Fibroblast of gingiva (primary cell): ENCODE measurements at places on chromosomes 5 and 9.

GRCh38 chr5:180563994-180564393 is 27.3 kb downstream of the SCGB3A1 start:
- no peak for DNase-seq

DNA sequence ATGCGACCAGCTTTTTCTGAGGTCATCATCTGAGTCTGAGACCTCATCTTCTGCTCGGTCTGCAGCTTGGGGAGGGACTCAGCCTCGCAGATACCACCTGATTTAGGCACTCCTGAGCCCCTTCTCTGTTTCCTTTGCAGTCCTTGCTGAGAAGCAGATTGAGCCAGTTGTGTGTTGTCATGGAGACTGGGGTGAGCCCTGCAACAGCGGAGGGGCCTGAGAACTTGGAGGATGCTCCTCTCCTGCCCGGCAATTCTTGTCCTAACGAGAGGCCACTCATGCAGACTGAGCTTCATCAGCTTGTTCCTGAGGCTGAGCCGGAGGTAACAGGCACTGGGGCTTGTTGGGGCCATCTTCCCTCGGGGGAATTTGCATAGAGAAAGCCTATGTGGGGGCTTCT is 19.2 kb downstream of the TEX53 start:
- DNase-seq, result no peak

GRCh38 chr9:93670208-93671019 is 94.0 kb downstream of the PHF2 start:
- peak; percentile 58 for DNase-seq

DNA sequence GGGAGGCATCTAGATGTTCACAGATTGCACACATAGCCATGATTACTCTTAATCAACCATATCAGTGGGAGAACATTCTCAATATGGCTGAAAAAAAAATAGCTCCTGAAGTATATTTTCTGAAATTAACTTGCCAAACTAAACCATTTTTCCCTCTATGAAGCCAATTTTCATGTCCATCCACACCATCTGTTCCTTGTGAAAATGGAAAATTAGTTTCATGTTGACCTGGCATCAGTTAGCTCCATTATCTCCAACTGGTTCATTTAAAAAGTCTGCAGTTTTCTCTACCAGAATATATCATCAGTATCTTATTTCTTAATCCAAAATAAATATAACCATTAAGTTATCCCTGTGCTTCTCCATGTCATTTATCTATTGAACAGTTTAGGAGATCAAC is 138.8 kb upstream of the CDH10 start:
- no peak for DNase-seq

GRCh38 chr5:136155761-136156160 is 23.1 kb downstream of the SMAD5 start:
- peak; percentile 8 for DNase-seq

DNA sequence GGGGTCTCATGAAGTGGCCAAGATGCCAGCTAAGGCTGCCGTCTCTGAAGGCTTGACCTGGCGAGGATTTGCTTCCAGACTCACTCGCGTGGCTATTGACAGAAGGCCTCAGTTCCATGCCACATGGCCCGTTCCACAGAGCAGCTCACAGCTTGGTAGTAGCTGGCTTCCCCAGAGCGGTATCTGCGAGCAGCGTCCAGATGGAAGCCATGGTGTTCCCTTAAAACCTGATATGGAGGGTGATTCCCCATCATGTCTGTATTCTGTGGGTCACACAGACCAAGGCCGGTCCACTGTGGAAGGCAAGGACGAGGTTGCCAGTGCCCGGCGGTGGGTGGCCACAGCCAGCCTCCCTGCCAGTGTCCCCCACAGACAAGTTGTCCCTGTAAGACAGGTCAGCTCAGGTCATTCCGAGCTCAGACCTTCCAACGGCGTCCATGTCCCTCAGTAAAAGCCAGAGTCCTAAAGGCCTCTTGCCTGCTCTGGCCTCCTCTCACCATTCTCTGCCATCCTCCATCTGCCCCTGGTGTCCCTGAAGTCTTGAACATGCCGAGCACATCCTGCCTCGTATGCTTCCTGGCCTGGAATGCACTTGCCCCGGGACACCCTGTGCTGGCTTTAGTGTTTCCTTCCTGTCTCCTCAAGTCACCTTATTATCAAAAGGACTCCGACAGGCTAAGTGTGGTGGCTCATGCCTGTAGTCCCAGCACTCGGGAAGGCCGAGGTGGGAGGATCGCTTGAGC is 61.3 kb upstream of the LRRTM2 start:
- DNase-seq, result no peak

DNA sequence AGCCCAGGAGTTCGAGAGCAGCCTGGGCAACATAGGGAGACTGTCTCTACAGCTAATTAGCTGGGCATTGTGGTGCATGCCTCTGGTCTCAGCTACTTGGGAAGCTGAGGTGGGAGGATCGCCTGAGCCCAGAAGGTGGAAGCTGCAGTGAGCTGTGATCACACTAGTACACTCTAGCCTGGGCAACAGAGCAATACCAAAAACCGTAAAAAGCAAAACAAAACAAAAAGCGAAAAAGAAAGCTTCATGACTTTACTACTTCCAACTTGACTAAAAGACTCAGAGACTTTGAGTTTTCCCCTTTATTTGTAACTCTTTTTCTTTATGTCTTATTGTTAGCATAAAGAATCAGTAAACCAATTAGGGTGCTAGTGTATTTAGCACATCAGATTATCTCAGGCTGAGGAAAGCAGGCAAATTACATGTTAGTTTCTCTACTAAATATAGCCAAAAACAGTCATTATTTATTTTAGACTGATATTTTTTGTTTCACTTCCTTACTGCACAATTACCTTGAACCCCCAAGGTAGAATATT is 5.4 kb downstream of the RAD17 start:
- no peak for DNase-seq

DNA sequence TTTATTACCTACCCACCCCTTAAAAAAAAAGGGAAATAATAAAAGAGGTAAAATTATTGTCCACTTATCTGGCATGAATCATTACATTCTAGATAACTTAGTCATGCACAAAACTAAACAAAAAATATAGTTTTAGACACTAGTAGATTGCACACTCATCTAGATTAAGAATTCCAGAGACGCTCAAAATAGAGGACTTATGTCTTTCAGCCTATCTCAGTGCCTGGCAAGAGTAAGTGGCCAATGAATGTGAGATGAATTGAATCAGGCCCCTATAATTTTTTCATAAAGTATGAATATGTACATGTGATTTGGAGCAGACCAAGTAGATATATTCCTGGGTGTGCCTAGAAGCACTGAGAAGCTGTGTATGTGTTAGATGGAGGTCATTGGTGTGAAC is 2.0 kb upstream of the RXFP3 start:
- DNase-seq, result no peak

GRCh38 chr5:1895739-1896420 is 13.2 kb upstream of the IRX4 start:
- no peak for DNase-seq

GRCh38 chr5:7615566-7616061 is 219.7 kb downstream of the ADCY2 start:
- DNase-seq, result no peak

DNA sequence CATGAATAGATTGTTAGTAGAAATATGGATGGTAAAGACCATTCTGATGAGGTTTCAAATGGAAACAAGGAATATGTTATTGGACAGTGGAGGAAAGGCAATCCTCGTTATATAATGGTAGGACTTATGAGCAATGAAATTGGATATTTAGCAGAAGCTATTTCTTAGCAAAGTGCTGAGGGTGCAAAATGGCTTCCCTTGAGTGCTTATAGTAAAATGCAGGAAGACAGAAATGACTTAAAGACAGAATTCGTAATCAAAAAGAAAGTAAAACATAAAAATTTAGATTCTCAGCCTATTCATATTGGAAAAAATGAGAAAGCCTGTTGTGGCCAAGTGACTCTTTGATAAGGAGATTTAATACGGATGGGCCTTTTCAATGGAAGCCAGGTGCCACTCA is 102.1 kb upstream of the ADRA1B start:
- no peak for DNase-seq

DNA sequence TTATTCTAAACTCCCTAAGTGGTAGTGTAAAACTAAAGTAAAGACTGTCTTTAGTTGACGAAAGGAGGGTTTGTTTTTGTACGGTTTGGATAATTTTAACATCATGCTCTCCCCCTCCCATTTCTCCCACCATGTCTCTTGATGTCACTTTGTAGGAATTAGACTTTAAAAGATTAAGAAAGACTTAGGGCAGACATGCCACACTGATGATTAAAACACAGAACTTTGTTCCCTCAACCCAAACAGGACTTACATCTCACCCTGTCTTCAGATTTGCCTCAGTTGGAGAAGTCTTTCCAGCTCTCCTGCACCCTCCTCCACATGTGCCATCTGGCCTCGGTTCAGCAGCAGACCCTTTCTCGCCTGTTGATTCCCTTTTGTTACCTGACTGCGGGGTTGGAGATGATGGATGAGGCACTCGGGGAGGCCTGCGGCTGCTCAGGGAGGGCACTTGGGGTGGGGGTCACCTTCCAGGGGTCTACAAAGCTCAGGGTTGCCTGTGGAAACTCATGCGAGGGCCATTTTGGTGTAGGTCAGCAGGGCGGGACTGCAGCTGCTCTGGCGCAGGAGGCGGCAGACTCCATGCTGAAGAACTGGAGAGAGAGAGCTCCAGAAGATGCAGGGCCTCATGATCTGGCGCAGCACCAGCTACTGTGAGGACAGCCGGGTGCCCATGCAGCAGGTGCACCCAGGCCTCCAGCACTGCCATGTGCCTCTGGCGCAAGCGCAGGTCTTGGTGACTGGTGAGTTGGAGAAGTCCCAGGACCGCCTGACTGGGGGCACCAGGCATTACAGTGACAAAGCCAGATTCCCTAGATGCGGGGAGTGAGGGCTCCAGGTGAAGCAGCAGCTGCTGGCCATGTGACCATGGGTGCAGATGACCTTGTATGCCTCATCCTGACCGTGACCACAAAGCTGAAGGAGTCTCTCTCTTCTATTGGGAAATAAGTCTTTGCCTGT is 24.5 kb upstream of the EXOC3 start:
- no peak for DNase-seq

DNA sequence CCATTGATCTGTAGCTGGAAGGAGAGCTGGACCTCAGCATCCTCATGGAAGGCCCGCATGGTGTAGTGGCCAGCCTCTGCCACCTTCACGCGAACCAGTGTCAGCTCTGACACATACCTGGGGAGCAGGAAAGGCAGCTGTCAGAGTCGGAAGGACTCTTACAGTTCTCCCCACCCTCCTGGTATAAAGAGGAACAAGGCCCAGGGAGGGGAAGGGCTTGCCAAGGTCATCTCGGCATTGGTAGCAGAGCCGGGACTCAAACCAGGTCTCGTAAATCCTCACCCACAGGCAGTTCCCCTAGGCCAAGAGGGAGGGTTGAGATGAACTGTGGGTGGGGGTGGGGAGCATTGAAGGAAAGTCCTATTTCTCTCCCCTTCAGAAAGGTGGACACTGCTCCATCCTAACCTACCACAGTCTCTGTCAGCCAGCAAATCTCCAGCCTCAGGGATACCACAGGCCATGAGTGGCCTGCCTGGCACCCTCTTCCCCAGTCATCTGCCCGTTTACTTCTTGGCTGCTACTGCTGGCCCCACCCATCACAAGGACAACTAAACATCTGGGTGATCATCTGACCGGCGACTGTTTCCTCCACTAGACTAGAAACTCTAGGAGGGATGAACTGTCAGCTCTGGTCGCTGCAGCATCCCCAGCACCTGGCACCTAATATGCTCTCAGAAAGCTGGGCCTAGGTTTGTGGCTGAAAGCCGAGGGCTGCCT is 23.5 kb downstream of the PDGFRB start:
- peak; percentile 65 for DNase-seq

DNA sequence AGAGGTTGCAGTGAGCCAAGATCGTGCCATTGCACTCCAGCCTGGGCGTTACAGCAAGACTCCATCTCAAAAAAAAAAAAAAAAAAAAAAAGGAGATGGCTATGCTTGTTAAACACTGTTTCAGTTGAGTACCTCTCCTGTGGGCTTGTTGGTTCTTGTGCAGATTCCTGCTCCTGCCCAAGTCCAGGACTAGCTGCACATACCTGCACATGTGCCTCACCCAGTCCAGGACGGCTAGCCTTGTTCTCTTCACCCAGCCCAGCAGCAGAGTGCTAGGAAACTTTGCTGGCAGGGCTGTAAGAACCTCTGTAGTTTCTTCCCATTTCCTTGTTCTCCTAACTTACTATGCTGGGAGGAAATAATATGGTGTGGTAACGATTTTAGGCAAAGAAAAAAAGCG is 234.1 kb upstream of the DMRT1 start:
- no peak for DNase-seq

- DNase-seq, result no peak
Measured at GRCh38 chr5:68380078-68380477, 164.5 kb downstream of the PIK3R1 start.

DNA sequence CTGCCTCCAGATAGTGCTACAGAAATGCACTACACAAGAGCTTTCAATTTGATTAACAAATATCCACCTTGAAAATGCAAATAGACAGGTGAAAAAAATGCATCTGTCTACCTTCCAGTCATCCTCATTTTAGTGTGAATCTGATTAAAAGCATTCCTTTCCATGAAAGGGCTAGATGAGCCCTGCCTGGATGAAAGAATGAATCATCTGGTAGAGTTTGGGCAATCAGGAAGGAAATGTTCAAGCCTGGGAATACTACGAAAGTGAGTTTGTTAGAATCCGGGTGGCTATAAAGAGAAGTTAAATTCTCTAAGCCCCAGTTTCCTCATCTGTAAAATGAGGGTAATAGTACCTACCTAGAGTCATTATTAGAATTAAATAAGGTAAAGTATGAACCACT is 142.6 kb downstream of the FAM114A2 start:
- DNase-seq, result no peak

- DNase-seq, result peak; percentile 85
Measured at GRCh38 chr5:180825768-180826525, 23.3 kb upstream of the MGAT1 start.

- no peak for DNase-seq
Measured at GRCh38 chr5:25568989-25569625, 924.3 kb upstream of the CDH10 start.

GRCh38 chr9:136700304-136700703 is 12.1 kb upstream of the DIPK1B start:
- DNase-seq, result no peak

- no peak for DNase-seq
Measured at GRCh38 chr5:13470263-13470662, 474.2 kb downstream of the DNAH5 start.

GRCh38 chr5:116428966-116429365 is 145.7 kb downstream of the SEMA6A start:
- no peak for DNase-seq

GRCh38 chr5:111165058-111165457 is 59.1 kb upstream of the CAMK4 start:
- DNase-seq, result no peak

DNA sequence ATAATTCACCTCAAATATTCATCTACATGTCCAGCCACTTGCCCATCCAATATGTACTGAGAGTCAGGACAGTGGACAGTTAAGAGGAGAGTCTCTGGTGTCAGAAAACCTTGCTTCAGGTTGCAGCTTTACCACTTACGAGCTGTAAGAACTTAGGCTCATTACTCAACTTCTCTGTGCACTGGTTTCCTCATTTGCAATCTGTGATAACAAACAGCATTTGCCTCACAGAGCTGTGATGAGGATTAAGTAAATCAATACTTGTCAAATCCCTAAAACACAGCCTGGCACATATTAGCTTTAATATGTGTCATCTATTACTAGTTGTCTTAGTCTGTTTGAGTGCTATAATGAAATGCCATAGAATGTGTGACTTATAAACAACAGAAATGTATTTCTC is 8.6 kb downstream of the GOLGA1 start:
- DNase-seq, result no peak
